ENCODE measurements at places on chromosomes 11 and 22. TPM values are rescaled to one million over a fixed set of nuclear protein-coding genes. Genes with fewer than 3 reads are reported as not detected.

DNA sequence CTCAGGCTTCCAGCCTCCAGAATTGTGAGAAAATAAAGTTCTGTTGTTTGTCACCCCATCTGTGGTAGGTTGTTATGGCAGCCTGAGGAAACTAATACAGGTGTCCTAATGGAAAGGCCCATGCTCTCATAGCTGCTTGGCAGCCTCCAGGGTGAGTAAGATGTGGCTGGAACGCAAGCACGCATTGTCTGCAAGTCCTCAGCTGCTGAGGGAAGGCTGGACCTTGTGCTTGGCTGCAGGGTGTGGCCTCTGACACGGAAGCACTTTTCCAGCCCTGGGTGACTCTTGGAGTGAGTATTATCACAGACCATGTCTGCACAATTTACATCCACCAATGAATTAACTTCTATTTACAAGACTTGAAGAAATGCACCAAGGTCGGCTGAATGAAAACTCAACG lies 44.4 kb upstream of the BARX2 start:
- DNase-seq, result no peak

DNA sequence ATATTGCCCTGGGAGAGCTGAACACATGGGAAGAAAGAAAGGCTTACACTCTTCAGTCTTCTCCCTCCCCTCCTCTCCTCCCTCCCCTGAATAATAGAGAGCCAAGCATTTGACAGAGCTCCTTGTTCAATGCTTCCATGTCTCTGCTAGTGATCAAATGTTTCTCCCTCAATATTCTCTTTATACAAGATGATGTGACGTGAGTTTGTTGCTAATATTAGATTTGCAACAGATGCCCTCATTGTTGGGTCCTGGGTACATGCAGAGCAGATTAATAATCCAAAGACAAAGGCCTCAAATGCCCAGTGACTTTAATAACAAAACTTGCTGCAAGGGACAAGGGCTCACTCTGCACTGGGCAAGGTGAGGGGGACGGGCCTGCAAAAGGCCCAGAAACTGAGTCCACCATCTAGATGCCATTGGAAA lies 7.1 kb upstream of the ENDOD1 start:
- DNase-seq, result no peak

DNA sequence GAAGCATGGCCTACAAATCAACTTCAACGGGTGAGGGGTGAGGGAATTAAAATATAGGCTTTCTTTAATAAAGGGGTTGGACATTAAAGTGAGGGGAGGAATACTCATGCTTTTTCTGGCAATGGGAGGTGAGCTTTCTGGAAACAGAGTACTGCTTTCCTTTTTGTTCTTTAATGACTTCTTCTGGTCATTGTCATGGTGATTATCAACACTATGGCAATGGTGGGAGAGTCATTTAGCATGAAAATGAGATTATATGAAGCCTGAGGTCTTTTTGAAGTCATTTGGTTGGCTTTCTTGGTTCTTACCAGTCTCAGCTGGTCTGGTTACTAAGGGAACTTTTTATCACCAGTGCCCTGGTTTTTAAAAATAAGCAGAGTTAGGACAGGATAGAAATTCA lies 475.8 kb upstream of the LRRC4C start:
- no peak for DNase-seq

The CTSW gene
- 1.3 TPM for total RNA-seq

- no peak for DNase-seq
These were observed 54.9 kb downstream of the SLC5A1 start for GRCh38 chr22:32097881-32098499.

The RBM7 gene
- 12.4 TPM for total RNA-seq

- DNase-seq, result no peak
These were observed 25.4 kb upstream of the CPT1A start for GRCh38 chr11:68867066-68867465.

- DNase-seq, result no peak
These were observed 90.7 kb downstream of the PPP6R3 start for GRCh38 chr11:68551223-68551622.

- DNase-seq, result no peak
These were observed 3.4 kb downstream of the WEE1 start for GRCh38 chr11:9576701-9577381.

DNA sequence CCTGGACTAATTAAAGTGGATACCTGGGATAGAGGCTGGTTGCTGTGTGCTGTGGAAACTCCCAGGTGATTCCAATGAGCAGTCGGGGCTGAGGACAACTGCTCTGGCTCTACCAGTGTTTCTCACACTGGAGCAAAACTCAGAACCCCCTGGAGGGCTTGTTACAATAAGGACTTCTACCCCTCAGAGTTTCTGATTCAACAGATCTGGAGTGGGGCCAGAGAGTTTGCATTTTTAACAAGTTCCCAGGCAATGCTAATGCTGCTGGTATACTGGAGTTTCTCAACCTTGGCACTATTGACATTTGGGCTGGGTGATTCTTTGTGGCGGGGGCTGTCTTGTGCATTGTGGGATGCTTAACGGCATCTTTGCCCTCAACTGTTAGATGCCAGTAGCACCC lies 353.7 kb downstream of the MIAT start:
- DNase-seq, result no peak

GRCh38 chr11:108511851-108512474 lies 13.8 kb upstream of the POGLUT3 start:
- no peak for DNase-seq

The OVOL1 gene
- total RNA-seq, result 14.9 TPM

- no peak for DNase-seq
These were observed 1.1 kb upstream of the EMID1 start for GRCh38 chr22:29204455-29205183.

- DNase-seq, result peak; percentile 99
These were observed at the start of gene IFT27 for GRCh38 chr22:36775964-36776669. Gene IFT27, minus strand, starts transcription at chr22:36776119. Its CDS starts 412 bp downstream, at chr22:36775707.

DNA sequence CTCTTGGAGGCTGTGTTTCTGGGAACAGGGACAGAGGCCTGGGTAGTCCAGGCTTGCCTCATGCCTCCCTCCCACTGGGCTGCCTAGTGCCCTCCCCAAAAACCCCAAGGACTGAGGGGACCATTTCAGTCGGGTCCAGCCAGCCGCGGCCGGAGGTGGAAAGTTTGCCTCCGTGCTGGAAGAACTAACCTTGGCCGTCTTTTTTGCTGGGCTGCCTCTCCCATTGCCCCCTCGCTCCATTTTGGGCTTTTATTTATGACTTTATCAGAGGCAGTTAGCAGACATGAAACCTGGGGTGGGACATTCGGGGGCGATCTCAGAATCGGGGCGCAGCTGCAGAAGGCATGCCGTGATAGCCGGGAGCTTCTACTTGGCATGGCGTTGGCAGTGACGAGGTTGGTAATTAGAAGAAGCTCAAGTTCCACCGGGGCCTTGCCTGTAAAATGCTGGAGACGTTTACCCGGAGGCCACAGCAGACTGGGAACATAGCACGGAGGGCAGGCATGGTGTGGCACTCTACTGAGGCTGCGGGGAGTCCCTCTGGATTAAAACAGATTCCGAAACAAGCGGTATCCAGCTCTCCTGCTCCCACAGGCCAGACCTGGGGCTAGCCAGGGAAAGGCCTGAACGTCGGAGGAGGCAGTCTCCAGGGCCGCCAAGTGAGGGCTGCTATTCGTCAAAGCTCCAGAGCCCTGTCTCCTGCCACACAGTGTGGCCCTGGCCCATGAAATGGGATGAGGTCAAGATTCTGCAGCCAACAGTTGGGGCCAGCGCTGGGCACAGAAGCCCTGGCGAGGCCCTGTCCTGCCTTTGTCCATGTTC lies 76.4 kb upstream of the PPARA start:
- DNase-seq, result peak; percentile 55
